Endothelial cell of coronary artery (primary cell): ENCODE measurements at places on chromosomes 11 and 22. TPM values are rescaled to one million over a fixed set of nuclear protein-coding genes. Genes with fewer than 3 reads are reported as not detected.

The YPEL4 gene
- total RNA-seq = 0.18 and 0.28 TPM in 2 replicates

The OR4C3 gene
- total RNA-seq = not detected in 2 replicates

The PSMC3 gene
- total RNA-seq = 204 and 267 TPM in 2 replicates

The APOL6 gene
- 1.2 and 8.2 TPM in 2 replicates for total RNA-seq

The CSRP3 gene
- not detected in 2 replicates for total RNA-seq

The OR4A47 gene
- not detected in 2 replicates for total RNA-seq

The TSPAN18 gene
- total RNA-seq = 16.3 and 21.2 TPM in 2 replicates

The FGF19 gene
- total RNA-seq = not detected in 2 replicates

The ABTB2 gene
- 0.27 and 3.7 TPM in 2 replicates for total RNA-seq

The DERL3 gene
- total RNA-seq = 0.19 and 0.63 TPM in 2 replicates

The PIK3IP1 gene
- total RNA-seq = 13.5 and 18.0 TPM in 2 replicates

The OR8D4 gene
- under 0.01 TPM in 1 of 2 replicates, not detected in the other for total RNA-seq

The VPREB1 gene
- not detected in 2 replicates for total RNA-seq

The EIF4G2 gene
- total RNA-seq = 728 and 867 TPM in 2 replicates

The RASL10A gene
- 0.09 and 0.72 TPM in 2 replicates for total RNA-seq

The CD248 gene
- total RNA-seq = under 0.01 and 1.1 TPM in 2 replicates

The LMO2 gene
- 22.5 and 36.0 TPM in 2 replicates for total RNA-seq

The SCGB1A1 gene
- total RNA-seq = not detected in 2 replicates

The TRIM29 gene
- total RNA-seq = 0.19 TPM in 1 of 2 replicates, not detected in the other

The SHANK3 gene
- total RNA-seq = 20.7 and 21.5 TPM in 2 replicates

The CST6 gene
- 0.09 and 0.56 TPM in 2 replicates for total RNA-seq

The APLNR gene
- total RNA-seq = under 0.01 TPM in 2 replicates

The FAM181B gene
- under 0.01 TPM in 1 of 2 replicates, not detected in the other for total RNA-seq

The OR10D3 gene
- total RNA-seq = not detected in 2 replicates

The RFPL2 gene
- not detected in 2 replicates for total RNA-seq

The GPR83 gene
- 0.09 TPM in 1 of 2 replicates, not detected in the other for total RNA-seq

The SMIM38 gene
- 0.09 and 0.47 TPM in 2 replicates for total RNA-seq

The BCO2 gene
- 0.72 and 1.5 TPM in 2 replicates for total RNA-seq

The MS4A15 gene
- not detected in 2 replicates for total RNA-seq

The CDC42BPG gene
- total RNA-seq = 0.09 and 0.18 TPM in 2 replicates

The UEVLD gene
- total RNA-seq = 19.0 and 19.2 TPM in 2 replicates

The SPDYC gene
- not detected in 2 replicates for total RNA-seq

The CLTCL1 gene
- total RNA-seq = 4.2 and 9.9 TPM in 2 replicates

The CTR9 gene
- 24.7 and 25.6 TPM in 2 replicates for total RNA-seq

The SLC25A17 gene
- total RNA-seq = 11.0 and 11.9 TPM in 2 replicates

The CDON gene
- 0.90 and 1.2 TPM in 2 replicates for total RNA-seq

The ANO1 gene
- total RNA-seq = 0.09 and 0.47 TPM in 2 replicates

The TRIM6 gene
- 0.81 and 1.2 TPM in 2 replicates for total RNA-seq

The KCNK7 gene
- 0.18 and 0.47 TPM in 2 replicates for total RNA-seq

The FIBP gene
- 156 and 220 TPM in 2 replicates for total RNA-seq

The RTCB gene
- 158 and 189 TPM in 2 replicates for total RNA-seq

The CDHR5 gene
- total RNA-seq = not detected in 2 replicates

The CASTOR1 gene
- 6.7 and 9.9 TPM in 2 replicates for total RNA-seq

The EHF gene
- total RNA-seq = not detected in 2 replicates

The SNRPD3 gene
- total RNA-seq = 190 and 254 TPM in 2 replicates
